MCF 10A (cell line): ENCODE measurements at places on chromosomes 1 and 21. TPM values are rescaled to one million over a fixed set of nuclear protein-coding genes. Genes with fewer than 3 reads are reported as not detected.

LCE2C gene
- total RNA-seq: not detected in 2 replicates

GRCh38 chr1:154824179-154825000 is 45.7 kb downstream of the KCNN3 start:
- no peaks in the 10 kb centered on the region for H3K36me3 ChIP-seq
- no peak for DNase-seq
- no peak overlapping the region for H3K4me3 ChIP-seq
- peaks cover 17% of the 10 kb centered on the region for H3K27me3 ChIP-seq

GRCh38 chr21:28805885-28806284 is 186.8 kb downstream of the LTN1 start:
- H3K27ac ChIP-seq: no peak overlapping the region
- peak; percentile 28 for DNase-seq
- no peak overlapping the region for H3K4me3 ChIP-seq

GRCh38 chr1:230091473-230092231 is 24.6 kb downstream of the GALNT2 start:
- no peaks in the 10 kb centered on the region for H3K27me3 ChIP-seq
- peak; percentile 46 for DNase-seq
- peak overlapping the region; percentile 80 for H3K27ac ChIP-seq

- H3K36me3 ChIP-seq: no peaks in the 10 kb centered on the region
- no peaks in the 10 kb centered on the region for H3K4me1 ChIP-seq
- DNase-seq: no peak
- no peak overlapping the region for H3K4me3 ChIP-seq
- H3K27me3 ChIP-seq: peaks cover 47% of the 10 kb centered on the region
These were observed 1.9 kb upstream of the GPR88 start for GRCh38 chr1:100536031-100536430.

- DNase-seq: peak; percentile 88
- no peaks in the 10 kb centered on the region for H3K36me3 ChIP-seq
- no peaks in the 10 kb centered on the region for H3K27me3 ChIP-seq
- H3K27ac ChIP-seq: peak overlapping the region; percentile 82
These were observed 104.8 kb downstream of the RERE start for GRCh38 chr1:8712413-8713231.
